CD4-positive, alpha-beta T cell treated with Interleukin-2 at 100 ng/mL for 4 hours (primary cell): ENCODE measurements at places on chromosomes 16 and 17.

DNA sequence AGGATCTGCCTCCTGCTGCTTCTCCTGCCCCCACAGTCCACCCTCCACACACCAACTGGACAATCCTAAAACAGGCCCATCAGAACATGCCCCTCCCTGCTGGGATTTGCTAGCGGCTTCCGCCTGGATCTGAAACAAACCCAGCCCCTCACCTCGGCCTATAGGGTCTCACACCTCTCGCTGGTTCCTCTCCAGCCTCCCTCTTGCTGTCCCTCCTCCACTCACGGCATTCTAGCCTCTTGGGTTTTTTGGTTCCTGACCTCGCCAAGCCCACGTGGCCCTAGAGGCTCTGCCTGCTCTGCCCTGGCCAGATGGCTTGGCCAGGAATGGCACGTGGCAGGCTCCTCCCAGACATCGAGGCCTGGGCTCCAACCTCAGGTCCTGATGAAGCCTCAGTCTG, 15.7 kb upstream of the MTSS2 start:
- no peak for DNase-seq

- DNase-seq = no peak
Measured at GRCh38 chr17:27848931-27849330, 44.2 kb downstream of the LYRM9 start.

- no peak for DNase-seq
Measured at GRCh38 chr17:73423806-73424205, 112.0 kb upstream of the CDC42EP4 start.

DNA sequence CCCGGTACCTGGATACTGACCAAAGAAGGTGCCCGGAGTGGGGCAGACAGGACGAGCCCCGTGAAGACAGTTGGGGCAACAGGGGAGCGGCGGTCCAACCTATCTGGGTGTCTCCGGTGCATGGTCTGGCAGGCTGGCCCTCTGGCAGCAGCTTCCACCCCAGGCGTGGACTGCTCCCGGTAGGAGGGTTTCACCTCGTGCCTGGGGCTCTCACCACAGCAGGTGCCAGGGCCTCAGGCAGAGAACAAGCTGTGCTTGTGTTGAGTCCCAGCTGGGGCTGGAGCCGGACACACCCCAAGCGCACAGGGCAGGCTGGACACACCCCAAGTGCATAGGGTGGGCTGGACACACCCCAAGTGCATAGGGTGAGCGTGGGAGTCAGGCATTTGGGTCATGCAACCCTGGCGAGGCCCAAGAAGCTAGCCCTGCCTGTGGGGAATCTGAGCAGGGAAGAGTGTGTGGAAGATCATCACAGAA, 1.5 kb upstream of the FBXL16 start:
- DNase-seq = no peak

- DNase-seq = no peak
Measured at GRCh38 chr17:17351901-17352781, 49.0 kb downstream of the NT5M start.
